ENCODE measurements at places on chromosomes 11 and 22.

DNA sequence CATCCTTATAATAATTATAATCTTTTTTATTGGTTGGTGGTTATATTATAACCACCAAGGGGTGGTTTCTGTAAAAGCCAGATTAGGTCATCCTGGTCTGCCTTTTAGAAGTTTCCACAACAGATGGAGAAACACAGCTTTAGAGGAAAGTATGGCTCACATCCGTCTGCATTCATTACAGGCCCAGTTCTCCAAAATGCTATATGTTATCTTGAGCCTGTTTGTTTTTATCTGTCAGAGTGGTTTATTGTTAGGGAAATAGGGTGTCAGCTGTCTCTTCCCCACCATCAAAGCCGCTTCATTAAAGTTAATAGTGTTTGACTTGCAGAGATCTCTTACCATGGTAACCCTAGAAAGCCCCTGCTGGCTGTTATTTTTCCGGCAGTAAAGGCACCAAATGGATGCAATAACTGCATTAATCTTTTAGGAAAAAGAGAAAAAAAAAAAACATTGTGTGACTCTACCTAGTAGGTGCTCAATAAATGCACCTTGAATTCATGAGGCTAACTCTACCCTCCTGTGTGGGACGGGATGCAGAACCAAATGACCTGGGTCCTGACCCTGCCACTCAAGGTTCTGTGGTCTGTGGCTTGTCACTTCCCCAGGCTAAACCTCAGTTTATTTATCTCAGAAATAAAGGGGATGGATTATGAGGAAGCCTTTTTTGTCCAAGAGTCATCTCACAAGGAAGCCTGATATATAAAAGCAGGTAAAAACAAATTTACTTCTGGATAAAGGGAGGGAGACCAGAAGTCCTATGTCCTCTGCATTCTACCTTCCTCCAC, 118.3 kb downstream of the WT1 start:
- no peak for DNase-seq

DNA sequence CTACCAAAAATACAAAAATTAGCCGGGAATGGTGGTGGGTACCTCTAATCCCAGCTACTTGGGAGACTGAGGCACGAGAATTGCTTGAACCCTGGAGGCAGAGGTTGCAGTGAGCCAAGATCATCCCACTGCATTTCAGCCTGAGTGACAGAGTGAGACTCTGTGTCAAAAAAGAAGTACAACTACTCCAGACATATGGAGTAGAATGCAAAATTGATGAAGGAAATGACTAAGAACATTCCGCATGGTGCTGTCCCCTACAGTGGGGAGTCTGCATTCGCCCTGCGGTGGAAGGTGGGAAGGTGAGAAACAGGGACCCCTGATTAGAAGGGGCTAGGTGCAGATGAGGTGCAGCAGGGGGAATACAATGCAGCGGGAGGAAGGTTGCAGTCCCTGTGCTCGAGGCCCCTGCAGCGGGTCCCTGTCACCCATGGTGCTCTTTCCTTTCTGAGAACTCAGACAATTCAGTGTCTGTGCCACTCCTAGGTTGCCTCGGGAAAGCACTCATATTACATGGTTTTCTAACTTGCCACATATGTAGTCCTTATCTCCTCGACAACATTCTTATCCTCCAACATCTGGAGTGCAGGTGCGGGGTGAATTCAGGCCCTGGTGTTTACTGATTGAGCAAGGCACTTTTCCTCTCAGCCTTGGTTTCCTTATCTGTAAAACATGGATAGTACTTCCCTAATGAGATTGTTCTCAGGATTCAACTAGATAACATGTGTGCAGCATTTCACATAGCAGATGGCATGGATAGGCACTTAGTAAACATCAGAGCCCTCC, 5.2 kb downstream of the POLD4 start:
- DNase-seq, result no peak

DNA sequence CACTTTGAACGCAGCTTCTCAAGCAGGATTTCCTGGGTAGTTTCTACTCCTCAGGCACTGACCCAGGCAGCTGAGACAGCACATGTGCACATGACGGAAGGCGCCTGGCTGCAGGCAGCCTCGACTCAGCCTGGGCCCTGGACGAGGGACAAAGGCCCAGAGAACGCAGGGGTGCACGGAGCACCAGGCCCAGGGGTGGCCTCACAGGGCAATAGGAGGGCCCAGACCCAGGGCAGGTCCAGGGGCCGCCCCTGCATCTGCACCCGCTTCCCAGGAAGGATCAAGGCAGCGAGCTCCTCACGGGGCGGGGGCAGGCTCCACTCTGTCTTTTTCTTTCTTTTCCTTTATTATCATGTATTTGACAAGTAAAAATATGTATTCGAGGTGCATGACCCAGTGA, 208.4 kb downstream of the BRD1 start:
- no peak for DNase-seq

DNA sequence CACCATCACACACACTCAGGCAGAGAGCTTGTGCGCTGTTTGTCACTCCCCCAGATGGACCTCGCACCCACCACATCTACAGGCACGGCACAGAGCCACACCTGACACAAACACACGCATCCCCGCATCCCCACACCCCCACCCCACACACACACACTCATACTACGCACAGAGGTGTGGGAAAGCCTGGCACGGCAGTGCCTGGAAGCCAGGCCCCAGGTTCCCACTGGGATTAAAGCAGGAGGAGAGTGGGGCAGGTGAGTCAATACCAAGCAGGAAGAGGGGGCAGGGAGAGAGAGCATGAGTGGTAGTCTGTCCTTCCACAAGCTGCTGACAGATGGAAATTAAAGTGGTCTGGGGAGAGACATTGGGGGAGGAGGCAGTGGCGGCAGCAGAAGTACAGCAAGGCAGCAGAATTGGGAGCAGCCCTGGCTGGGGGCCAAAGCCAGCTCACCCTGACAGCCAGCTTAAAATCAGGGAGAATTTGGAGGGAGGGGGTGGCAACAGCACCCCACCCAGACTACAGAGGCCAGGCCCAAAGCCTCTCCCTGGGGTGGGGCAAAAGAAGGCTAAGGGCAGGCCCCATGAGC, 20.7 kb downstream of the TNKS1BP1 start:
- DNase-seq, result no peak

- no peak for DNase-seq
Measured at GRCh38 chr11:102062106-102062505, 14.9 kb downstream of the CFAP300 start.

All from activated naive CD4-positive, alpha-beta T cell treated with anti-CD3 and anti-CD28 coated beads, Interleukin-2, amount 50 U/mL, for 72 hours (primary cell).